ENCODE measurements at places on chromosomes 1 and 21.

DNA sequence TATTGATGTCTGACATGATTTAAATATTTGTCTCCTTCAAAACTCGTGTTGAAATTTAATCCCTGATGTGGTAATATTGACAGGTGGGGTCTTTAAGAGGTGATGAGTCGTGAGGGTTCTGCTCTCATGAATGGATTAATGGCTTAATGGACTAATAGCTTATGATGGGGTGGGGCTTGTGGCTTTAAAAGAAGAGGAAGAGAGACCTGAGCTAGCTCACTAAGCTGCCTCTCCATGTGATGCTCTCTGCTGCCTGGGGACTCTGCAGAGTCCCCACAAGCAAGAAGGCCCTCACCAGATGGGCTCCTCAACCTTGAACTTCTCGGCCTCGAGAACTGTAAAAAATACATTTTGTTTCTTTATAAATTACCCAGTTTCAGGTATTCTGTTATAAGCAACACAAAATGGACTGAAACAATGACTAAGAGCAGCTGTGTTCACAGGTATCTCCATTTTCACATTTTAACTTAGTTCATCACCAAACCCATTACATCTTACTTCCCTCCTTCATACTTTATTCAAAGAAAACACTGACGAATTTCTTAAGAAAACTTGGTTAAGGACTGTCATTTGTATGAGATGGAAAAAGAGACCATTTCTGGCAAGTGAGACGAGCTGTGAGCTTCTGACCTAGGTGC, 12.1 kb upstream of the AIM2 start:
- DNase-seq, result no peak
- H3K27ac ChIP-seq, result no peak overlapping the region
- no peak overlapping the region for H3K4me3 ChIP-seq
- H3K27me3 ChIP-seq, result no peaks in the 10 kb centered on the region
- no peaks in the 10 kb centered on the region for H3K4me1 ChIP-seq

DNA sequence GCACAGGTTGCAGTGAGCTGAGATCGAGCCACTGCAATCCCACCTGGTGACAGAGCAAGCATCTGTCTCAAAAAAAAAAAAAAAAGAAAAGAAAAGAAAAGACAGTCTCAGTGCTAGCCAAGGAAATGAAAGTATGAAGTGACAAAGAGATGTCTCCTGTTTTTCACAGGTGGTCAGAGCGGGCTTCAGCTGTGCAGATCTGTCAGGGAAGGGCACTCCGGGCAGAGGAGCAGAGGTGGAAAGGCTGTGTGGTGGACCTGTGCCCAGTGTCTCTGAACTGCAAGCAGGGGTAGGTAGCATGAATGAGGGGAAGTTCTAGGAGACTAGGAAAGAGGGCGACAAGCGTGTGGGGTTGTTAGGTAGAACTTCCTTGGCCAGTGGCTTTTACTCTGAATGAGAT, 67.5 kb downstream of the CD247 start:
- no peaks in the 10 kb centered on the region for H3K27me3 ChIP-seq
- H3K4me1 ChIP-seq, result no peaks in the 10 kb centered on the region

DNA sequence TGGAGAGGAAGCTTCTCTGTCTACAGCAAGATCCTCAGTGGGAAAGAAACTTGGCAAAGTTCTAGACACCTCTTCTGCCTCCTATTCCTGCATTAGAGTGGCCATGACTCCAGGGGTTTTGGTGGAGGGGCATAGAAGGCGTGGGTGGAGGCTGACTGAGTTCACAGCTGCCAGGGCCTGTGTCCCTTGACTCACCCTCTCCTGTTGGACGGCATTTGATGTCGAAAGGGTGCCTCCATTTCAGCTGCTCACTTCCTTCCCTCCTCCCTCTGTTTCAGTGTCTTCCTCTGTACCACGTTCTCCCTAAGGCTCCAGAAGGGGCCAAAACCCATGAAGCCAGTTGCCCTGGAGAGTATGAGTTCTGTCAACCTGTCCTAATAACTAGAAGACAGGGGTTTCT, 632 bp downstream of the TMEM79 start:
- 0 out of 2 replicates have a peak, but pooled peaks cover 2% of the 10 kb centered on the region for H3K36me3 ChIP-seq
- H3K27me3 ChIP-seq, result no peaks in the 10 kb centered on the region
- no peaks in the 10 kb centered on the region for H3K4me1 ChIP-seq

DNA sequence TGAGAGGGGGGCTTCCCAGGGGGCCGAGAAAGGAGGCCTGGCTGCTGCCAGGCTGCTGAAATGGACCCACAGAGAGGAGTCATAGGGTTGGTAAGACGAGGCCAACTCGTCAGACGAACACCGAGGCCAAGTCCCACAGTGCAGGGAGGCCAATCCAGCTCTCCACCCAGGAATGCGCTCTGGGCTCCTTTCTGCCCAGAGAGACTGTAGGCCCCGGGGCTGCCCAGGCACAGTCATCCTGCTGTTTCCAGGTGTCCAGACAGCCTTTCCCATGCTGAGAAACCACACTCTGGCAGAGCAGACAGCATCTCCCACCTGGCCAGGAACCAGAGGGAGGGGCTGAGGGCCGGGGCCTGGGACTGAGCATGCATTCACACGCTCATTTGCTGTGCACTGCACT, 26.7 kb upstream of the RSPO1 start:
- DNase-seq, result no peak
- no peaks in the 10 kb centered on the region for H3K36me3 ChIP-seq
- H3K27ac ChIP-seq, result no peak overlapping the region
- peaks cover 2% of the 10 kb centered on the region for H3K4me1 ChIP-seq
- H3K4me3 ChIP-seq, result no peak overlapping the region

GRCh38 chr1:224495866-224496265, 61.3 kb upstream of the WDR26 start:
- no peak overlapping the region for H3K27ac ChIP-seq
- no peak for DNase-seq
- H3K4me1 ChIP-seq, result peaks cover 2% of the 10 kb centered on the region
- no peak overlapping the region for H3K4me3 ChIP-seq
- H3K36me3 ChIP-seq, result no peaks in the 10 kb centered on the region
- no peaks in the 10 kb centered on the region for H3K27me3 ChIP-seq

- DNase-seq, result no peak
- no peaks in the 10 kb centered on the region for H3K27me3 ChIP-seq
- H3K4me1 ChIP-seq, result no peaks in the 10 kb centered on the region
- H3K4me3 ChIP-seq, result no peak overlapping the region
These were observed 34.9 kb downstream of the ASH1L start for GRCh38 chr1:155527677-155528076.

GRCh38 chr1:226480461-226480860, 68.1 kb upstream of the STUM start:
- no peak for DNase-seq
- H3K36me3 ChIP-seq, result no peaks in the 10 kb centered on the region
- no peaks in the 10 kb centered on the region for H3K27me3 ChIP-seq

All from iPS DF 6.9 (cell line).